Lung (tissue), 17 donors: ENCODE measurements at places on chromosomes 2 and 18. TPM values are rescaled to one million over a fixed set of nuclear protein-coding genes. Genes with fewer than 3 reads are reported as not detected.

DNA sequence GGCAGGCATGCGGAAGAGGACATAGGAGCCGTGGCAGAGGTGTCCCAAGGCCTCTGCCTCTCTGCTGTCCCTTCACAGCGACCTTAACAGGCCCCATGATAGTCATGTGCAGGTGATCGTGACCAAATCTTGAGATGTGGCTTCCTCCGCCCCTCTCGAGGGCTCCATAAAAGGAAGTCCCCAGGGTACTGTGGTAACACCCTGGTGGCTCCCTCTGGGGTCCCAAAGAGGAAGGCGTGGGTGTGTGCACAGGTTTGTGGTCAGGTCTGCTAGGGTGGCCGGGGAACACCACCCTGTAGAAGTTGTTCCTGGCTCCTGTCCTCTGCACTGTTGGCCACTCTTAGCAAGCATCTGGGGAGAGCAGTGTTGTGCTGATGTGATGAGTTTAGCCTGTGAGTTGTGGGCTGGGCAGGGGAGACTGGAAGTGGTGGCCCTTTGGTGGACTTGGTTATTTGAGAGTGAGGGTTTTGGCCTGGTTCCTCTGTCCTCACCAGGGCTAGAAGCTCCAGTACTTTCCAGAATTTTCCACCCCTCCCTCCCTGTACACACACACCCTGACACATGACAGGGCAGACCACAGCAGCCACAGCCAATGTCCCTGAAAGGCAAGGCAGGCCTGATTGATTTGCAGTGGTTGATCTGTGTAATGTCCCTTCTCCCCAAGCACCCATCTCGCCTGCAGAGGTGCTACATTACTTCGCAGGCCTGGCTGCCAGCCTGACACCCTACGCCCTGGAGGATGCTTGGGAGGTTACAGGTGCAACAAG is 68.9 kb upstream of the BOD1L2 start:
- no peak overlapping the region for H3K4me3 ChIP-seq
- peaks cover 8% of the 10 kb centered on the region for H3K27me3 ChIP-seq
- H3K4me1 ChIP-seq: no peaks in the 10 kb centered on the region
- DNase-seq: no peak

- H3K27ac ChIP-seq: no peak overlapping the region
- H3K4me1 ChIP-seq: no peaks in the 10 kb centered on the region
- no peak for DNase-seq
- H3K36me3 ChIP-seq: no peaks in the 10 kb centered on the region
- H3K27me3 ChIP-seq: no peaks in the 10 kb centered on the region
Observed at GRCh38 chr2:86809481-86810121, 18.9 kb upstream of the CD8A start.

GRCh38 chr2:82790206-82791021 is 1668.7 kb downstream of the SUCLG1 start:
- no peak overlapping the region for H3K27ac ChIP-seq
- no peaks in the 10 kb centered on the region for H3K27me3 ChIP-seq
- peak overlapping the region; percentile 13 for H3K4me3 ChIP-seq
- peaks cover 15% of the 10 kb centered on the region for H3K4me1 ChIP-seq
- peak; percentile 93 for DNase-seq

DNA sequence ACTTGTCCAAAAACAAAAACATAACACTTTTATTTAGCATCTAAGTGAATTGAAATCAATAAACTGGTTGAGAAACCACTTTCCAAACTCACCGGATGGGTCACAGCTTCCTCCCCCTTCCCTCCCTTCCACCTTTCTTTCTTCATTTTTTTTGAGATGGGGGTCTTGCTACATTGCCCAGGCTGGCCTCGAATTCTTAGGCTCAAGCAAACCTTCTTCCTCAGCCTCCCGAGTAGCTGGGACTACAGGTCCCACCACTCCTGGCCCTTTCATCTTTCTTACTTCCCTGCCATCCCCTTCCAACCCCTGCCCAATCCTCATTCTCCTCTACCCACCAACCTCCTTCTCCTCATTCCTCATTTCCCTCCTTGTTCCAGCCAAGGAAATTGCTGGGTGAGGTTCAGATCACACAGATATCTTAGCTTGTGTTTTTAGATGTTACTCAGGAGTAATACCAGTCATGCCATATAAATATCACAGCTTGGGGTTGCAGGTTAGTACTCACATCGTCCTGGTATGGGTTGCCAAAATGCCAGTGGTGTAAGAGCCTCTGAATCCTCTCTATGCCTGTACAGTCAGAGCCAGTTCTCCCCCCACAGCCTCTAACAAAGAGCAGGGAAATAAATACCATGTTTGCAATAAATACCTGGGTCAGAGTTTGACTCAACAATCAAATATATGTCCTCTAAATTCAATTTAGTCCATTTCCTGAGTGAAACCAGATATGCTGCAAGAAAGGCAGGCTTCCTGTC is 132.7 kb upstream of the NDUFV2 start:
- DNase-seq: no peak
- no peak overlapping the region for H3K27ac ChIP-seq
- no peaks in the 10 kb centered on the region for H3K4me1 ChIP-seq
- H3K4me3 ChIP-seq: no peak overlapping the region
- no peaks in the 10 kb centered on the region for H3K27me3 ChIP-seq
- no peaks in the 10 kb centered on the region for H3K36me3 ChIP-seq

DNA sequence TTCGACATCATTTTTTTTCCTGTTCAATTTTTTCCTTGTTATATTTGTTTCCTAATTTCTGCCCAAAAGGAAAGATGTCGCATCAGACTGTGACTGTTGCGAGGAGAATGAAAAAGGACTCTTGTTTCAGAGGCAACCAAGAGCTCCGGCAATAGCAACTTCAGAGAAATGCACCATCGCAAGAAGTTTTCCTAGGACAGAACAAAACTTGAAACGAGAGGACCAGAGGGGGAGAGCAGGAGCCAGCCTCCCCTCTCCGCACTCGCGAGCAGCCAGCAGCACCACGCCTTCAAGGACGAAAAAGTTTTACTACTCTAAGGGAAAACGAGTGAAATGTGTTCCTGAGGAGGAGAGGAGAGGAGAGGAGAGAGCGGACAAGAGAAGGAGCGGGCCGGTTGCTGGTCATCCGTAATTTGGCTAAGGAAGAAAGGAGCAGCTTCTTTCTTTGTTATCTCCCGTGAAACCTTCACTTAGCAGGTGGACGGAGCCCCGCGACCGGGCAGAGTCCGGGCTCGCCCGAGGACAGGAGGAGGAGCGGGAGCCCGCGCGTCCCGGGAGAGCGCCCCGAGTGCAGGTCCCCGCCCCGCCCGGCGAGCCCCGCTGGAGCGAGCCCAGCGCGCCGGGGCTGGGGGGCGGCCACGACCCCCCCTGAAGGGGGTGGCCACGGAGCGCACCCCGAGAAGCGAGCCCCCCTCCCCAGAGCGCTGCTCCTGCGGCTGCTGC is 744 bp downstream of the POU3F3 start:
- peaks cover 72% of the 10 kb centered on the region for H3K27me3 ChIP-seq
- H3K4me3 ChIP-seq: no peak overlapping the region
- no peak for DNase-seq
- H3K27ac ChIP-seq: no peak overlapping the region

DNA sequence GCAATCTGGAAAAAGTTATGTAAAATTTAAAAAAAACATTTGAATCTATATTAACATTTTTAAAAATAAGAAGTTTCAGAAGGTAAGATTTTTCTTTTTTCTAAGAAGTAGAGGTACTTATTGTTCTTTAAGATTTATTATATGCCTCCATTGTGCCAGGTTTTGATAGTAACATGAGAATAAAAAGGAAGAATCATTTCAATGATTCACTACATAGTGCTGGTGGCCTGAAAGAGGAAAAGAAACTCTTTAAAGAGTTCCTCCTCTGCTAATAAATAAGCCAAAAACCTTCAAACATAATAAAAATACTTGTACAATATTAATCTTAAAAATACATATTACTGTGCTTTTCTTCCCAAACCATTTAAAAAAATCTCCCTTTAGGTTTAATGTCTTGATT is 69.0 kb downstream of the ANKRD44 start:
- no peak overlapping the region for H3K27ac ChIP-seq
- H3K4me3 ChIP-seq: no peak overlapping the region
- H3K27me3 ChIP-seq: no peaks in the 10 kb centered on the region

DNA sequence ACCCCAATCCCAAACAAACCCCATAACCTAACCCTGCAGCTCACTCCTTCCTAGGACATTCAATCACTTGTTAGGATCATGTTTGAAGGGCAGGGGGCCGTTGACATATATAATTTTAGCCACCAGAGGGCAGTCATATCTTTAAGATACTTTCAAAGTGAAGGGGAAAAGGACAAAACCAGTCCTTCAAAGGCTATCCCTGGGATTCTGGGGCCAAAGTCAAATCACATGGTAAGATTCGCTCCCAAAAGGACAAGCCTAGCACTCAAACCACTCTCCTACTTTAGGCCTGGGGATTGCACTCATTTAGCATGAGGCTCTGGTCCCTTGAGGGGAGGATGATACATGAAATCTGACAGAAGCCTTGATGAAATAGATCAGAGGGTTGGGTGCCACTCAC is 44.6 kb downstream of the HAUS1 start:
- no peaks in the 10 kb centered on the region for H3K4me1 ChIP-seq
- no peak overlapping the region for H3K27ac ChIP-seq
- H3K27me3 ChIP-seq: no peaks in the 10 kb centered on the region
- peak; percentile 60 for DNase-seq

- no peak overlapping the region for H3K27ac ChIP-seq
- peak; percentile 5 for DNase-seq
- no peaks in the 10 kb centered on the region for H3K27me3 ChIP-seq
- no peaks in the 10 kb centered on the region for H3K4me1 ChIP-seq
Observed at GRCh38 chr2:179805001-179805400, 56.4 kb downstream of the ZNF385B start.

Gene GALR1
- not detected for total RNA-seq

Gene CCDC85A
- total RNA-seq: 10.5 TPM

Gene MYOM1
- 1.7 TPM for total RNA-seq

DNA sequence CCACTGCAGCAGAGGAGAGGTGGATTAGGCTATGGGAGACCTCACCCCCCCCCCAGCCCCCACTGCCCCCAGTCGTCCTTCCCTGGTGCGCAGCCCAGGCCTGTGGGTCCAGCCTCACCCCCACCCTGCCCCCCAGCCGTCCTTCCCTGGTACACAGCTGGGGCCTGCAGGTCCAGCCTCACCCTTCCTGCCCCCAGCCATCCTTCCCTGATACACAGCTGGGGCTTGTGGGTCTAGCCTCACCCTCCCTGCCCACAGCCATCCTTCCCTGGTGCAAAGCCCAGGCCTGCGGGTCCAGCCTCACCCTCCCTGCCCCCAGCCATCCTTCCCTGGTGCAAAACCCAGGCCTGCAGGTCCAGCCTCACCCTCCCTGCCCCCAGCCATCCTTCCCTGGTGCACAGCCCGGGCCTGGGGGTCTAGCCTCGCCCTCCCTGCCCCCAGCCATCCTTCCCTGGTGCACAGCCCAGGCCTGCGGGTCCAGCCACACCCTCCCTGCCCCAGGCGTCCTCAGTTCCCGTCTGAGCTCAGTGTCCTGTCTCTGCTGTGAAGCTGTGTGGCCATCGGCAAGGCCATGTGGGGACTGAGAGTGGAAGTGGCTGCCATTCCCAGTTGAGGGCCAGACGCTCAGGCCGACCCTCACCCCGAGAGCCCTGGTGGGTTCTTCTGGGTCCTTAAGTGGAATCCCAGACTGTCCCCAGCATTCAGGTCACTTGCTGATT is 86.8 kb upstream of the SNTG2 start:
- H3K27ac ChIP-seq: no peak overlapping the region
- no peak overlapping the region for H3K4me3 ChIP-seq
- no peaks in the 10 kb centered on the region for H3K36me3 ChIP-seq
- no peaks in the 10 kb centered on the region for H3K27me3 ChIP-seq

DNA sequence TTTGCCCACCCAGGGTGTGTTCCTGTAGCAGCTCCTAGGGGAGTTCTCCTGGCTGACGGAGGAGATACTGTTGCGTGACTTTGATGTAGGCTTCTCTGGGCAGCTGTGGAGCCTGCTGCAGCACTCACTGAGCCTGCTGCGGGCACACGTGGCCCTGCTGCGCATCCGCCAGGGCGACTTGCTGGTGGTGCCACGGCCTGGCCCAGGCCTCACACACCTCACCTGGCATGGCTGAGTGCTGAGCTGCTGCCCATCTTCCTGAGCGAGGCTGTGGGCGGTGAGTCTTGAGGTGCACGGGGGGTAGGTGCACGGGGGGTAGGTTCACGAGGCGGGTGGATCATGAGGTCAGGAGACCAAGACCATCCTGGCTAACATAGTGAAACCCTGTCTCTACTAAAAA is 191.7 kb downstream of the ANKRD36C start:
- no peaks in the 10 kb centered on the region for H3K4me1 ChIP-seq
- H3K27ac ChIP-seq: no peak overlapping the region
- no peak overlapping the region for H3K4me3 ChIP-seq
- H3K36me3 ChIP-seq: no peaks in the 10 kb centered on the region
- no peaks in the 10 kb centered on the region for H3K27me3 ChIP-seq
- no peak for DNase-seq

GRCh38 chr2:239178484-239178883 is 222.3 kb downstream of the HDAC4 start:
- no peaks in the 10 kb centered on the region for H3K27me3 ChIP-seq
- peaks cover 9% of the 10 kb centered on the region for H3K36me3 ChIP-seq
- no peak overlapping the region for H3K4me3 ChIP-seq
- no peak overlapping the region for H3K27ac ChIP-seq

DNA sequence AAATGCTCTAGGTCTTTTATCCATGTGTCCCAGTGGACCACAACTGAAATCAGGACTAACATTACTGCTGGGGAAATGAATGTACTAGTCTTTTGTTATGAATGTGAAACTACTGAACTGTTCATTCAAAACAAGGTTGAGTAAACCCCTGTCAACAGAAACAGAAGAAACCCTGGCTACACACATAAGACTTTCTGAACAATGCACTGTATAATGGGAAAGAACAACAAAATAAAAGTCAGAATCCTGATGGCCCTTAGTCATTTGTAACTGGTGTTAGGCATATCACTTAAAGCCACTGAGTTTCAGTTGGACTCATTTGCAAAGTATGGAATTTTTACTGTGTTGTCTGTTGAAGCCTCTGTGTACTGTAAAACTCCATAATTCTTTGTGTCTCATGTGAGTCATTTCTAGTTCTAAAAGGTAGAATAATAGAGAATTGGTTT is 77.0 kb upstream of the UBXN4 start:
- no peaks in the 10 kb centered on the region for H3K27me3 ChIP-seq
- H3K4me3 ChIP-seq: no peak overlapping the region
- H3K36me3 ChIP-seq: peaks cover 6% of the 10 kb centered on the region
- no peaks in the 10 kb centered on the region for H3K4me1 ChIP-seq

DNA sequence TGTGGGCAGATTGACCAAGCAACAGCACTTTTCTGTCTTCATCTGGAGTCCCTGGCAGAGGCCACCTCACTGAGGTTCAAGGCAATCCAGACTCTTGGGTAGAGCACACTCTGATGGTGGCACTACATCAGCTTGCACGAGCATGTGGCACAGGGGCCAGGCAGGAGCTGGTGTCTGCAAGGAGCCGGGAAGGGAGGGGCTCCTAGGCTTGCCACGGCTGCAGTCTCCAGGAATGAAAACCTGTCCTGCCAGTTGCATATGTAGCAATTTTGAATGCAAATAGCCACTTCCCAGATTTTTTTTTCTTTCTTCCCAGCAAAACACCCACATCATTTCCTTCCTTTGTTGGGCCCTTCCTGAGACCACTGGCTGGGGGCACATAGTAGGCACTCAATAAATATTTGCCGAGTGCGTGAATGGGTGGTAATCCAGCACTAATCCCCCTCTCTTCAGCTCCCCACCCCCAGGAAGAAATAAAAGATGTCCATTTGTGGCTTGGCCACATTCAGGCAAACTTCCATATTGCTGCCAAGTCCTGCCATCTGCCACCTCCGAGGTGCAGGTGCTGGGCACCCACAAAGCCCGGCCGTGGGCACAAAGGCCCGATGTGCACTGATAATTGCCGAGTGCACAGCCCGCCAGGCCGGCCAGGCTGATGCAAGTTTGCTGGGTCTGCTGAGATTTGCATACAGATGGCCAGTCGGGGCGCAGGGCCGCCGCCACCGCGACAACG is 72.4 kb downstream of the MYCN start:
- H3K4me1 ChIP-seq: peaks cover 4% of the 10 kb centered on the region
- H3K4me3 ChIP-seq: no peak overlapping the region
- no peaks in the 10 kb centered on the region for H3K36me3 ChIP-seq
